ENCODE measurements at places on chromosomes 12 and 14.

- no peak for DNase-seq
Measured at GRCh38 chr12:62582065-62582366, 115.4 kb downstream of the MON2 start.

- DNase-seq = no peak
Measured at GRCh38 chr12:59446116-59446515, 149.7 kb upstream of the SLC16A7 start.

GRCh38 chr12:96104566-96104965 lies 69.2 kb upstream of the LTA4H start:
- no peak for DNase-seq

DNA sequence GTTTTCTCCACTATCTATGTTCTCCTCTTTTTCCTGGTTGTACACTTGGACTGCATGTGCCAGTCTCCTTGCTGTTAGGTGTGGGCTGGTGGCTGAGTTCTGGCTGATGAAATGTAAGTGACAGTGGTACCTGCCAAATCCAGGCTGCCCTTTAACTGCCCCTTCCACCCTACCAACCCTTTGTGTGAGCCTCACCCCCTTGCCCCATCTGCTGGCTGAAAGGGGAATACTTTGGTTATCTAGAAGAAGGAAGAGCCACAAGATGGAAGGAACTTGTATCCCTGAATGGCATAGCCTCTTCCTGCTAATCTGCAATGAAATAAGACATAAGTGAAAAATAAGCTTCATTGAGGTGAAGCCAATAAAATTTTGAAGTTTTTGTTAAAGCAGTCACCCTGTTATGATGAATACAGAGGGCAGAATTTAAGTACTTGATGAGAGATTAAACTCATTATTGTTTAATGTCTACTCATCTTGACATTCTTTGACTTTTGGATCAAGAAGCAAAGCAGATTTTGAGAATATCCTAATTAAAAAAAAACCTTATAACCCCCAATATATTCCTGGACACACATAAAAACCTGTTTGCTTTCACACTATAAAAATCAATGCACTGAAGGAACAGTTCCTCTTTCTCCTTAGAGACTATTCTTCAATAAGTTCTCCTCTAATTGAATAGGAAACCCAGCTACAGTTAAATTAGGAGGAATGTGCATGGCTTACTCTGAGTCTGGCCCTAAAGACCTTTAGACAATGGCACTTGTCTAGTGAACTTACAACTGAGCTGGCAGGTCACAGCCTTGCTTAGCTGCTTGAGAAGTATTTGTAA lies 262.6 kb upstream of the BTG1 start:
- peak; percentile 49 for DNase-seq

DNA sequence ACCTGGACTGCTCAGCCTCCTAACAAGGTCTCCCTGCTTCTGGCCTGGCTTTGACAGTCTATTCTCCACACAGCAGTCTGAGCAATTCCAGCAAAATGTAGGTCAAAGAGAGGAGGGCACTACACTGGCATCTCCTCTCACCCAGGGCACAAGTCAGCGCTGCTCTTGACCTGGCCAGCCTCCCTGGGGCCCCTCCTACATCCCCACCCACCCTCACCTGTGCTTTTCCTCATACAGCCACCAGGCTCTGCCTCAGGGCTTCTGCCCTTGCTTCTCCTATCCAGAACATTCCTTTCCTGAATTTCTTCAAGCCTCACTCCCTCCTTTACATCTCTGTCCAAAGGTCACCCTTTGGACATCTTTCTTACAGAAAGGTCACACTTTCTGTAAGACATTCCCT lies 33.7 kb downstream of the GALNT4 start:
- DNase-seq = no peak

DNA sequence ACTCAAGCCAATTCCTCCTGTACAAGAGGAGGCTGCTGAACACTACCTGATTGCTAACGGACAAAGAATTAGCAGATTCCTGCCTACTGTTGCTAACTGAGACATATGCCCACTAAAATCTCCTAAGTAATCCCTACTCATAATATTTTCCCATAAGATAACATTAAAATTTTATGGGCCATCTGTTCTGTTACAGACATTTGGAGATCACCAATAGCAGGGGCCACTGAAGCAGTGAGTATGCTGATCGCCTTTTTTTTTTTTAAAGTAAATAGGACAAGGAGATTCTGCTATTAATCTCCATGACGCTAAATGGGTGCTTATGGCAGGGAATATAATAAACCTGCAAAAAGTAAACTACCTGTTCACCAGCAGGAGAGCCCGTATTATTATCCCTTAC lies 292.9 kb downstream of the MED13L start:
- DNase-seq = no peak

- DNase-seq = no peak
Measured at GRCh38 chr12:131831635-131832041, 3.4 kb downstream of the MMP17 start.

GRCh38 chr12:29376118-29376517 lies 4.9 kb downstream of the ERGIC2 start:
- no peak for DNase-seq

DNA sequence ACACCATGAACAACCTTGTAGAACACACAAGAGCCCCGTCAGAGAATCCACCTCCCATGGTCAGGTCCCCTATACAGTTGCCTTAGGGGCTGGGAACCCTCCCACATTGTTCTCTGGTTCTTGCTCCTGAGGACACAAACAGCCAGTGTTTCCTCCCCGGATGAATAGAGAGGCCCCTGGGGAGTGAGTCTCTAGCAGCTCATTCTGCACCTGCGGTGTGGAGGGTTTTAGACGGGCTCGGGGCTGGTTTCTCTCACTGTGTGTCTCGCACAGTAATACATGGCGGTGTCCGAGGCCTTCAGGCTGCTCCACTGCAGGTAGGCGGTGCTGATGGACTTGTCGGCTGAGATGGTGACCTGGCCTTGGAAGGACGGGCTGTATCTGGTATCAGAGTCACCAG lies 1052.1 kb downstream of the TMEM121 start:
- no peak for DNase-seq

- no peak for DNase-seq
Measured at GRCh38 chr12:57983146-57983857, 41.9 kb downstream of the ATP23 start.

DNA sequence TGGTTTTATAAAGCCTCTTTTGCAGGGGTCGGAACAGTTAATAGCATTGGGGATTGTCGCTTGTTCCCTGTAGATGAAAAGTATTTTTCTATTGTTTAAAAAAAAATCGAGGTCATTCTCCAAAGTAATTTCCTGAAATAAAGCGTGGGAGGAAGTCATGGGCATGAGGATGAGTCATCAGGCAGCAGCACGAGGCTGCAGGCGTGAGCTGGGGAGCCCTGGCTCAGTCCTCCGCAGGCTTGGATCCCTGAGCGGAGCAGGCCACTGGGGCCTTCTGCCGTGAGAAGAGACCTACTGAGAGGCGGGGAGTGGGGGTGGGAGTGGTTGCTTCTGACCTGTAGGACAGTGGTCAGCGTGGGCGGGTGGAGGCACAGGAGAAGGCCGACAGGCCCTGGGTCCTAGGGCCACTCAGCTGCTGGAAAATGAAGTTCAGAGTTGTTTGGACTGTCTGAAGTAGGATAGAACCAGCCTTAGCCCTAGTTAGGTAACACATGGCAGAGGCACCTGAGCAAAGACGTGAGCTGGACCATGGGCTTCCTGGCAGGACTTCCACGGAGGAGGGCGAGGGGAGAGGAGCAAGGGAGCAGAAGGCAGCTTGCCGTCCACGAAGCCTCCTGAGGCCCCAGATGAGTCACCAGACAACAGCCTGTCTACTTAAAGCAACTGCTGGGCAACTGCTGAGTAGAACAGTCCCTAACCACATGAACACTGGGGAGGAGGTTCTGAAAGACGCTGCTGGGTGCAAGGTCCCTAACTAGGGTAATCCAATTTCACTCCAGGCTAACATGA lies 21.1 kb upstream of the LGALS3 start:
- peak; percentile 44 for DNase-seq

DNA sequence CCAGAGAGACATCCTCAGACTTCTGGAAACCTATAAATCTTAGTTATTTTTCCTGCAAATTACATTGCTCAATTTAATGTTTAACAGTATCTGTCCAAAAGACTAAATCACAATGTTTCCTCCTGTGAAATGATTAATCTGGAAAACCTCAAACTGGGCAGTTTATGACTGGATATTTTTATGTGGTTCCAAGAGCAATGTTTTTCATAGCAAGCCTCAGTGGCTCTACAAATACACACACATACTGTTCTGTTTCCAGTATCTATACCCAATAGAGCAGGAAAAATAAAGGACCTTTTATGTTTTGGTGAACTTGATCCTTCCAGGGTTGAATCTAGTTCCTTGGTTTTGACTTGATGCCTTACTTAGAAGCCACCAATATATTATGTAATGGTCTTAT lies 9.2 kb downstream of the NID2 start:
- DNase-seq = no peak

DNA sequence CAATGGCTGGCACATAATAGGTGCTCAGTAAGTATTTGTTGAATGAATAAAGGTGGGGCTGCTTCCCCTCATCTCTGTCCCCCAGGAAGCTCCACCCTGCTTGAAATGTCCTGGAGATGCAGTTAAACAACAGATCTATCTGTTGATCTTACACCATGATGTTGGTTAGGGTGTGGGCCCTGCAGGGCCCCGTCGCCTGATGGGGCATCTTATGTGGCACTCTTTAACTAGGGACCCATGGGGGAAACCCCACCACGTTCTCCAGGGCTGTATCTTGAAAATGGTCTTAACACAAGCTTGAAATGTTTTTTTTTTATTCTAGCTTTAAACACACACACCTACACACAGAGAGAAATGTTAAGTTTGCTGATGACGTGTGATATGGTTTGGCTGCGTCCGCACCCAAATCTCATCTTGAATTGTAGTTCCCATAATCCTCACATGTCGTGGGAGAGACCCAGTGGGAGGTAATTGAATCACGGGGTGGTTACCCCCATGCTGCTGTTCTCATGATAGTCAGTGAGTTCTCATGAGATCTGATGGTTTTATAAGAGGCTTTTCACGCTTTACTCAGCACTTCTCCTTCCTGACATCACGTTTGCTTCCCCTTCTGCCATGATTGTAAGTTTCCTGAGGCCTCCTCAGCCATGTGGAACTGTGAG lies 741.7 kb downstream of the VRK1 start:
- no peak for DNase-seq

GRCh38 chr14:24609655-24610344 lies at the start of gene GZMH:
GZMH (minus strand) TSS chr14:24609685; CDS start chr14:24609613, 72 bp downstream.
- peak; percentile 52 for DNase-seq

GRCh38 chr14:92675976-92676375 lies 72.5 kb downstream of the LGMN start:
- peak; percentile 56 for DNase-seq

GRCh38 chr12:55728186-55728938 lies 447 bp downstream of the CD63 start:
- DNase-seq = no peak

DNA sequence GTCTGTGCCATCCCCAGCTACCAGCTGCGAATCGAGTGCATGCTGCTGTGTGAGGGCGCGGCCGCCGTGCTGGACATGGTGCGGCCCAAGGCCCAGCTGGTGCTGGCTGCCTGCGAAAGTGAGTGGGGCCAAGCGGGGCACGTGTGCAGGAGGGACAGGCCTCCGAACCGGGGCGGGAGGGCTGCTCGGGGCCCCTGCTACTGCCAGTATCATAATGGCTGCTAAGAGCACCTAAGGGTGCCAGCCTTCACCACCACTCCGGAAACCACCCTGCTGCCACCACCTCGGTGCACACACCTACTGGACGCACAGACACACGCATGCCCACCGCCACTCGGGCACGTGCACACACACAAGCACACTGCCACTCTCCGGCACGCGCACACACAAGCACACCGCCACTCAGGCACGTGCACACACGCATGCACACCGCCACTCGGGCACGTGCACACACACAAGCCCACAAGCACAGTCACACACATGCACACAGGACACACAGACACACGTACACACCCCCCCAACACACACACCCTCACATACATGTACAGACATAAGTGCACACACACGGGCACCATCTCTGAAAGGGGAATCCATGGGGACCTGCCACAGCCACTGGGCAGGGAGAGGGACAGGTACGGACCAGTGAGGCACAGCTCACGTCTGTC lies 13.8 kb upstream of the ADSS1 start:
- no peak for DNase-seq

DNA sequence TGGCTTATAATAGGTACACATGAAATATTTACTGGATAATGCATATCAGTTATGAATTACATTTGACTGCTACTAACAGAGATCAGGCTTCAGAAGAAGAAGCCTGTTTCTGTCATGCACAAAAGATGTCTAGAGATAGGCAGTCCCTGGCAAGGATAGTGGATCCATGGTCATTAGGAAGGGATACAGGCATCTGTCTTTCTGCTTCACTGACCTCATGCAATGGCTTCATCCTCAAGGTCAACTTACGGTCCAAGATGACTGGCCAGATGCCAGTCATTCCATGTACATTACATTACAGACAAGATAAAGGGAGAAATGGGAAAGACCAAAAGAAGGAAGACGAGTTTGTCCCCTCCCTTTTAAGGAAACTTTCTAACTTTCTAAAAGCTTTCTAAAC lies 94.0 kb downstream of the NUAK1 start:
- no peak for DNase-seq

DNA sequence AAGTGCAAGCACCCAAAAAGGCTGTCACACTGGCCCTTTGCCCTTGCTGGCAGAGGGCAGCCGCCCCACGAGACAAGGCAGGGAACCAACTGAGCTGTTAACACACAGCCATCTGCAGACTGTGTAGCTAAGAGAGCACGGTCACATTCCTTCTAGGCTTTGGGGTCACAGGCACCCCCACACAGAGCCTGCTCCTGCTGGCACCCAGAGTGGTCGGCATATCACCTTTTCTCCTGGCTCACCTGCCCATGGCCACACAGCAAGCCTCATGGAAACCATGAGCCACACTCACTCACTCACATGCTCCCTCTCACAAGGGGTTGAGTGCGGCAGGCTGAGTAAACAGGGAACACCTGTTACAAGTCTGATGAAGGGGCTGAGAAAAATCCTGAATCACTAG lies 214.5 kb downstream of the PCNX1 start:
- DNase-seq = no peak

DNA sequence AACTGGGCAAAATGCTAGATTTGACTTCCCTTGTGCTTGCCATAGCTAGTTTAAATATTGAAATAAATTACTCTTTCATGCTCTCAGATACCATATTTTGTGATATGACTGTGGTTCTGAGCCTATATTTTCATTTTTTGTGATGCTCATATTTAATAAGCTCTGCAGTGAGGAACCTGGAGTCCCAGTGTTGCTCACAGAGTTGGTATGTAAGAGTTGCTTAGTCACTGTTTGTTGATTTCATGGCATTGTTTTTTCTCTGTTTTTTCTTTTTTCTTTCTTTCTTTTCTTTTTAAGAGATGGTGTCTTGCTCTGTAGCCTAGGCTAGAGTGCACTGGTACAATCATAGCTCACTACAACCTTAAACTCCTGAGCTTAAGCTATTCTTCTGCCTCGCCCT lies 750.5 kb upstream of the TMEM132C start:
- no peak for DNase-seq

Data from CD4-positive, alpha-beta T cell treated with Interleukin-4 for 1 hour (primary cell).